ENCODE measurements at places on chromosomes 2 and 18.
A peak's percentile ranks its signal among the peaks of the same experiment; 100 is the strongest.

- DNase-seq = no peak
Observed at GRCh38 chr2:188512456-188512855, 220.8 kb downstream of the GULP1 start.

DNA sequence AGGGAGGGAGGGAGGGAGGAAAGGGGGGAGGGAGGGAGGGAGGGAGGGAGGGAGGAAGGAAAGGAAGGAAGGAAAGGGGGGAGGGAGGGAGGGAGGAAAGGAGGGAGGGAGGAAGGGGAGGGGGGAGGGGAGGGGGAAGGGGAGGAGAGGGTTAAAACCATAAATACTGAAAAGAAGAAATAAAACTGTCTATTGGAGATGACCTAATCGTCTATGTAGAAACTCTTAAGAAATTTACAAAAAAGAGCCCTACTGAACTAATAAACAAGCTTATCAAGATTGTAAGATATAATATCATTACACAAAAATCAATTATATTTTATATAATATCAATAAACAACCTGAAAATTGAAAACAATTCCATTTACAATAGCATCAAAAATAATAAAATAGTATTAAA is 32.3 kb upstream of the CTDP1 start:
- DNase-seq = no peak

DNA sequence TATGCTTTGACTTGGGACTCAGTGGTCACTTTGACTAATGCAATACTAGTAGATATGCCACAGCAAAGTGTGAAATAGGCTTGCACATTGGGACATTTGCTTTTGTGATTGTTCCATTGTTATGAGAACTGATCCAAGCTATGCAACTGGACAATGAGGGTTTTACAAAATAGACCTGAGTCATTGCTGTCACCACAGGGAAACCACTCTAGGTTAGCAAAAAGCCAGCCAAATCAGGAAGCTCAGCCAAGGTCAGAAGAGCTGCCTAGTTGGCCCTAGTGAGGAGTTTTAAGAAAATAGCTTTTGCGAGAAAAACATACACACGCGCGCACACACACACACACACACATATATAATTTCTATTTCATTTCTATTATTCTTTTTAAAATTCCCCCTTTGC is 452.4 kb upstream of the CDH7 start:
- no peak for DNase-seq

- DNase-seq = no peak
Observed at GRCh38 chr2:63078852-63079606, 28.4 kb downstream of the OTX1 start.

DNA sequence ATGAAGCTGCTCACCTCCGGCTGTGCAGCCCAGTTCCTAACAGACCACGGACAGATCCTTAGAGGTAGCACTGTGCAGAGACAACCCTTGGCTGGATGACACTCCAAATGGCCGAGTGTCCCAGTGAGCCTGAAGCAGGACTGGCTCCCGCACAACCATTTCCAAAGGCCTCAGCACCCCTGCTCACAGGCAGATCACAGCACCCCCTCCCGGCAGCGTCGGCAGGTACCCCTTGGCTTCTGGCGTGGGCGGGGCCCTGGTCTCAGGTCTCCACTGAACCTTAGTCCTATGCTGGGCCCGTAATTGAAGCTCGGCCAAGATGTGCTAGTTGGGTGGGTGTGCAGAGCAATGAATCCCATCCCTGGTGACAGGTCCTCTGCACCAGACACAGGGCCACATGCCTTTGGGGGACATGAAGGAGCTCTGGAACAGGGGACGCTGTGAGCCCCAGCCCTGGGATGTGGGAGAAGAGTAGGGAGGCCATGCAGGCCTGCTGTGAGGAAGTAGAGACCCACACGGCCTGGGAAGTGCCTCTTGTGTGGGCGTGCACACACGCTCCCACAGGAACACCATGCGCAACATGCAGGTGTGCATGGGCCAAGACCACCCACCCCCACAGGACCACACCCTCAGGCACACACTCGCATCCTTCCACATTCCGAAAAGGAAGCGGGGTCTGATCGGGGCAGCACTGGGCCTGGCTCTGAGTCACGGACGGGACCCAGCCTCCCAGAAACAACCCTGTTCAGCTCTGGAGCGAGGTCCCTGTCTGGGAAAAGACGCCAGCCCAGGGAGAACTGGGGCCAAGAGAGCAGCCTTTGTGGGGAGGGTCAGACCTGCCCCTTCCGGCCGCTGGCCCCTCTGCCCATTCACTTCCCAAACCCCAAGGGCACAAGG is 2.8 kb downstream of the DUSP2 start:
- no peak for DNase-seq

GRCh38 chr2:63614983-63615945 is 26.5 kb downstream of the MDH1 start:
- DNase-seq = peak; percentile 9

GRCh38 chr2:241897231-241897916 is 27.8 kb downstream of the RTP5 start:
- DNase-seq = no peak

- no peak for DNase-seq
Observed at GRCh38 chr2:65017335-65017734, 28.1 kb downstream of the SLC1A4 start.

DNA sequence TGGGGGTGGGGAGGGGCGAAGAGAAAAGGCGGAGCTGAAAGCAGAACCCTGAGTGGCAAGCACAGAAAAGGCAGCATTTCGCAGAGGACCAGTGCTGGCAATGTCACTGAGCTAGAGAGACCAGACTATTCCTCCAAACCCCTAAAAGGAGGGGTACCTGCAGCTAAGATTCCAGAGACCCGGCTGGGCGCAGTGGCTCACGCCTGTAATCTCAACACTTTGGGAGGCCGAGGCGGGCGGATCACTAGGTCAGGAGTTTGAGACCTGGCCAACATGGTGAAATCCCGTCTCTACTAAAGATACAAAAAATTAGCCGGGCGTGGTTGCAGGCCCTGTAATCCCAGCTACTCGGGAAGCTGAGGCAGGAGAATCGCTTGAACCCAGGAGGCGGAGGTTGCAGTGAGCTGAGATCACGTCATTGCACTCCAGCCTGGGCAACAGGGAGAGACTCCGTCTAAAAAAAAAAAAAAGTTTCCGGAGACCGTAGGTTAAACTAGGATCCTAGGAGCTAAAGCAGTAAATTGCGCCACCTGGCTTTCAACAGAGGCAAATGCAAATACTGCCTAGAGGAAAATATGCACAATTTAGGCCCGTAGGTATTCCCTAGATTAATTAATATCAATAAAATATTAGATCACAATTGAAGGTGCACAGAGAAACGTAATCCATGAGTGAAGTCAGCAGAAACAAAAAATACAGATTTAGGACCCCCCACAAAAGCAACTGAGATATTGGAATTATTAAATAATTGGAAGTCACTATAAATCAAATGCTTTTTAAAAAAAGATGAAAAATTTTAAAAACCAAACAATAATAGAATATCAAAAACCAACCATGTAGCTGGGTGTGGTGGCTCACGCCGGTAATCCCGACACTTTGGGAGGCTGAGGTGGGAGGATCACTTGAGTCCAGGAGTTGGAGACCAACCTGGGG is 4.9 kb downstream of the UCN start:
- DNase-seq = peak; percentile 79

DNA sequence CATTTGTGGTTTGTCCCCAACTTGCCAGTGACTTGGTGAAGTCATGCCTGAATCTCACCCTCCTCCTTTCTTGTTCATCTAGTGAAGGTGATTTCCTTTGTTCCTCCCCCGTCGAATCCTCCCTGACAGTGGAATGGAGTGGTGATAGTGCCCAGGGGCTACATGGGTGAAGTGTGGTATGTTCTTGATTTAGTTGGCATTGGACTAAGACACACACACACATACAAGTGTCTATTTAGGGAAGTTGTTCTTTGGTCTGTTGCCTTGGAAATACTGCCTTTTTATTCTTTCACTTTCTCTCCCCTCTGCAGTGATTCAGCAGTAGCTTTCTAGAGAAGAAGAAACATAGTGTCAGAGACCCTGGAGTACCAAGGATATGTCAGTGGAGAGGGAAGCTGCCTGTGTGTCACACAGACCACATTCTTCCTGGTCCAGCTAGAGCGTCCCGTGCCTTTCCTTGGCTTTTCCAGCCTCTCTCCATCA is 10.9 kb downstream of the INPP4A start:
- no peak for DNase-seq

DNA sequence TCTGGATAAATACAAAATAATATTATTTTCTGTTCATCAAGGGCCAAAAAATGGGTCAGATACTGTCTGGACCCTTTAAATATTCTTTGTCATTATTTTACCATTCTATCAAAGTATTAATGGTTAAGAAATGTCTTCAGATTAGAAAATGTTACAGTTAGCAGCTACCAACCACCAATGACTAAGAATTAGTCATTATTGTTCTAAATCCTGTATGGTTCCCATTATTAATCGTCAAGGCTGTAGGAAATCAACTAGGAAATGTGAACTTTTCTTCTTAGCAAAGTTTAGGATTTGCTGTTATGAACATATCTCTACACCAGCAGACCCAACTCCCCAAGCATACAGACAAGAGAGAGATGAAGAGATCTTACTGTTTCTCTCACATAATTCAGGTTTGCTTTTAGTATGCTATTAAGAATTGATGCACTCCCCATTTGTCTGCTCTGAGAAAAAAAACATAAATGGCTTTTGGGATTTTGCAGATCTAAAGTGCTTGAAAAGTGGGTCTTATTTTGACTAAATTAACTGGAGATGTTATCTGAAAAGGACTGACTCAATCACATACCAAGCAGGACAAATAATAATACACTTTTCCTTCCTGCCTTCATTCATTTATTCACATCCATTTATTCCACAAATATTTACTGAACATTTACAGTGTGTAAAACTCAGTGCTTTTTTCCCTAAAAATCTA is 147.7 kb downstream of the PPP1R1C start:
- no peak for DNase-seq

- DNase-seq = peak; percentile 17
Observed at GRCh38 chr2:117980783-117981676, 32.8 kb downstream of the CCDC93 start.

DNA sequence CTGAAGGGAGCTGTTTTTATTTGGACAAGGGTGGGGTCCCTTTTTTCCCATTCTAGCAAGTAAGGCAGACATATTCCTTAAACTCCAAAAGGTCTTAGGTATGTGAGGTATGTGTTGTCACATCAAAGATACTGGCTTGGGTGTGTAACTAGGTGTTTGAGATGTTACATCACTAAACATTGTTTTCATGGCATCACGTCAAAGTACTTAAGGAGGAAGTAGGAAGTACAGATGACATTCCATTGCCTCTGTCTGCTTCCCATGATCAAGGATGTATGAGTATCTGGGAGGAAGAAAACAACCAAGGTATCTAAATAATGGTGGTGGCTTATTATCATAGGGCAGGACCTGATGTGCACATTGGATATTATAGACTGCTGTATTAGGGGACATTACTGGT is 39.3 kb downstream of the CD302 start:
- DNase-seq = no peak

DNA sequence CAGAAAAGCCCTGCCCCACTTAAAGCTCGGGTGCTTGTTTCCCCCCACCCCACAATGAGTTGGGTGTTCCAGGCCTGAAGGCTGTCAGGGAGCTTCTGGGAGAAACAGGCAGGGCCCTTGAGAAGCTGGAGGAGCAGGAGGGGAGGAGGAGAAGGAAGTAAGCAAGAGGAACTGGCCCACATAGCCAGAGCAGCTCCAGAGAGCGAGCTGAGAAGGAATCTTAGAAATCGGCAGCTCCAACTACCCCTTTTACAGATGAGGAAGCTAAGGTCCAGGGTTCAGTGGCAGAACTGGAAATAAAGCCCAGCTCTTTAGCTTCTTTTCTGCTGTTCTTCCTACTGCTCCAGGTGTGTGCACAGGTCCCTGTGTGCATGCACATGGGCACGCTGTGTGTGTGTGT is 12.7 kb upstream of the KCNK3 start:
- no peak for DNase-seq

- DNase-seq = no peak
Observed at GRCh38 chr18:5122272-5122671, 74.8 kb downstream of the AKAIN1 start.

- no peak for DNase-seq
Observed at GRCh38 chr18:7733642-7734041, 166.5 kb downstream of the PTPRM start.

- DNase-seq = no peak
Observed at GRCh38 chr2:233413046-233413445, 58.8 kb downstream of the DGKD start.

DNA sequence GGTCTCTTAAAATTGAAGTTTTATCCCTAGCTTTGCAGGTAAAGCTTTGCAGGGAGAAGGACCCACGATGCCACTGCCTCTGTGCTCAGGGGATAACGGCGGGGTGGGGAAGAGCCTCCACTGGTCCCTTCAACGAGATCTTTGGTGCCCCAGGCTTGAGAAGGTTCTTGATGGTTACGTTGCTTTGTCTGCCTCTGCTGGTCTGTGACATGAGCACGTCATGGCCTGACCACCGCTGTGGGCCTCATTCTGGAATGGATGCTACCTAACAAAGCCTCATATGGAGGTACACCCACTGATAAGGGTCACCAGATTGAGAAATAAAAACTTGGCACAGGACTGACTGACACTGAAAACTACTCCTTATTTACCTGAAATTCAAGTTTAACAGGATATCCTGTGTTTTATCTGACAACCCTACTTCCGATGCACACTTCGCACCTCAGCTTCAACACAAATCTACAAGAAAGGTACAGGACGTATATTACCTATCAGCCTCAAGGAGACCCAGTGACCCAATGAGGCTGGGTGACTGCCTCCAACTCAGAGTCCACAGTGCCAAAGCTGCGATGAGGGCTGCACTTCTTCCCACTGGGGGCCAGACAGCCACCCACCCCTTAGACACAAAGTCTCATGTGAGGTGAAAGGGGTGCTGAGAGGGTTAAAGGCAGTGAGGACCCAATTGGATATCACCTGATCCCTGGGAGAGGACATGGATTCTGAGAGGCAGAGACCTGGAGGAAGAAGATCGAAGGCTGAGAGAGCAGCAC is 64.9 kb downstream of the EIPR1 start:
- DNase-seq = no peak

DNA sequence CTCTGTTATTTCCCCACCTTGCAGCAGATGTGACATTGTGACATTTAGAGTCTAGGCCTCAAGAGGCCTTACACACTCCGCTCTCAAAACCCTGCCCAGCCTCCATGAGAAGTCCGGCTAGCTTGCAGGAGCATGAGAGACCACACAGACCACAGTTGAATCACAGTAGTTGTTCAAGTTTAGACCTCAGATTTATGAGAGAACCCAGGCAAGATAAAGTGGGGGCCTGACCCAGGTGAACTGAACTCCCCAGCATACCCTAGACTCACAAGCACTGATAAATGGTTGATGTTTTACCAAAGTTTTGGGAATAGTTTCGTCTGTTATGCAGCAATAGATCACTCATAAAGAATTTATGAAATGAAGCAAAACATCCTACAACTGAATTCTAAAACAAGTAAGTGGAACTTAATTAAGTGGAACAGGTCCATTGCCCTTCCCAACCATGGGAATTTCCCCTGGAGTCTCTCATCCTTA is 4.7 kb upstream of the STAT1 start:
- DNase-seq = no peak

DNA sequence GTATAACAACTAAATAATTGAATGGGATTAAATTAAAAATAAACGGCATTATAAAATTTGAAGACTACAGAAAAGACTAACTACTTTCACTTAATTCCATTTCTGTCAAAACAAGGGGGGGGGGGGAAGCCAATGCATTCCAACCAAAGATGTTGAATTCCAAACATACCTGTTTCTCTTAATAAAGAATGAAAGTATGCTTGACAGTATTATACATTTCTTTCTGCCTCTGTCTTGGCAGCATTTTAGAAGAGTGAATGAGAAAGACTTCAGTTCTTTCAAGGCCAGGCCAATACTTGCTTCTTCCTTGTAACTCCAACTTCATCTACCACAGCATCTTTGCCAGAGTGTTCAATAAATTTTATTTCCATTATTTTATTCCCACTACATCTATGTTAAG is 65.9 kb downstream of the PDE11A start:
- DNase-seq = no peak
